ENCODE measurements at places on chromosomes 7 and 10.

- no peak for DNase-seq
These were observed 1064.1 kb upstream of the GHITM start for GRCh38 chr10:83075016-83075814.

DNA sequence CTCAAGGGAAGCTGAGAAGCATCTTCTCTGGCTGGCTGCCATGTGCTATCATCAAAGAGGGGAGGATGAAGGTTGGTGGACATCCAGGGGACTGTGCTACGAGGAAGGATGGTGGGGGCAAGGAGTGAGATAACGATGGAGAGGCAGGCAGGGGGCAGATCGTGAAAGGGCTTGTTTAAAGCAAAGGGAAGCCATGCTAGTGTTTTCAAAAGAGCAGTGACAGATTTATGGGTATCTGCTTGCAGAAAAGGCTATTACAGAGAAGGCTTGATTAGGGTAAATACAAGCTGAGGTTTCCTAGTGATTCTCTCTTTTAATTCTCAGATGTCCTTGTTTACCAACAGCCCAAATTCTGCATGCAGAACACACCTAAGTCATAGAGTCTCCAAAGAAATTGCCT lies 88.9 kb upstream of the MKX start:
- no peak for DNase-seq

DNA sequence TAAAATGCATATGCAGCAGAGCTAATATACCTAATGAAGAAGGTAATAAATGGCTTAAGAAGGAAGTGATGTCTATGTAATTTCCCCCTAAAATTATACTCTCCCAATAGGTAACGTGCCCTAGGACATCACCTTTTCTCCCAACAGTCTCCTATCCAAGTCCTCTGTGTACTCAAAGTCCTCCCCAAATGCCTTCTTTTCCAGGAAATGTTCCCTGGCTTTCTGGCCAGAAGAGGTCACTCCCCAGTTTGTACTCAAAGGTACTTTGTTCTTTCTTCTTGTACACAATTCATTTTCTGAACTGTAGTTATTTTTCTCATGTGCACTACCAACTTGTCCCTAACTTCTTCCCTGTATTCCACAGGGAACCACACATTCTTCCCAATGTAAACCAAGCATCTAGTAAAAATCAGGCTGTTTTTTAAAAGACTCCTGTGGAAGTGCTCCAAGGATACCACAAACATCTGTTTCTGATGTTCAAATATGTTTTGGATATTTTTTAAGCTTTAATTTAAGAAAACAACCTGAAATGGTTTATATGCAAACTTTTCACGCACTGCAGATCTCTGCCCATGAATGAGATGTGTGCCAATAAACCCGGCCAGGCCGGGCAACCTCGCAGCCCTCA lies 262.3 kb upstream of the KLF14 start:
- DNase-seq = no peak

DNA sequence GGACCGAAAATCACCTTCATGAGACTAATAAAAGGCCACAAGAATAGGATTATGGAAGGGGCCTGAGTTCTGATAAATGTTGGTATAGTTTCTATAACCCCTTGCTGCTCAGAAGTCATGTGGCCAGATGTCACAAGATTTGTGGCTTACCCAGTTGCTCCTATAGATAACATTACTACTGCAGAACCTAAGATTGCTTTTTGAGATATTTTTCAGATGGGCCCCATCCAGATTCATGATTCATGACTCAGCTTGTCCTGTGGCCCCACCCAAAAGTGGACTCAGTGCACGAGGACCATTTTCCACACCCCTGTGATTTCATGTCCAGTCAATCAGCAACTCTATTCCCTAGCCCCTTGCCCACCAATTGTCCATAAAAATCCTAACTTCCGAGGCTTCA lies 209.0 kb downstream of the ACTR3B start:
- no peak for DNase-seq

DNA sequence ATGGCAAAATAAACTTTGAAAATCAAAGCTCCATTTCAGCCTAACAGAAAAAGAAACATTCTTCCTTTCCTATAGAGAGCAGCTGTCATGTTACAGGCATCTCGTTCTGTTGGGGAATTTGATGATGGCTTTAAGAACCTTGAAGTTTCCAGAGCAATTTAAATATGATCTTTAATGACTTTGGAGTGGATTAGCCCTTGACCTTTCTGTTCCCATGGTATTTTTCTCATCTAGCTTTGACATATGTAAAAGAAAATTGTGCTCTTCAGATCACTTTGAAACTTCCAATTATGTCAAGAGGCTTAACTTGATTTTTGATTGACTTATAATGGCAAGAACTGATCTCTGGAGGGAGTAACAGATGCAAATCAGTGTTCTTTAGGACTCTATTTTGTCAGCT lies 157.6 kb upstream of the SEMA3E start:
- no peak for DNase-seq

Data from brain microvascular endothelial cell (primary cell).